ENCODE measurements at places on chromosomes 6 and 20. TPM values are rescaled to one million over a fixed set of nuclear protein-coding genes. Genes with fewer than 3 reads are reported as not detected.

The HLA-DQA2 gene
- total RNA-seq, result not detected

The PTCHD4 gene
- not detected for total RNA-seq

The LCA5 gene
- 5.0 TPM for total RNA-seq

The KCNK16 gene
- total RNA-seq, result not detected

The OPRM1 gene
- total RNA-seq, result not detected

The NKX2-4 gene
- not detected for total RNA-seq

The HACE1 gene
- 19.8 TPM for total RNA-seq

GRCh38 chr6:154341336-154341735 is 15.3 kb downstream of the IPCEF1 start:
- no peak for DNase-seq
- no peak overlapping the region for H3K4me3 ChIP-seq
- no peaks in the 10 kb centered on the region for H3K27me3 ChIP-seq
- no peak overlapping the region for H3K27ac ChIP-seq
- no peaks in the 10 kb centered on the region for H3K36me3 ChIP-seq
- H3K4me1 ChIP-seq, result no peaks in the 10 kb centered on the region

DNA sequence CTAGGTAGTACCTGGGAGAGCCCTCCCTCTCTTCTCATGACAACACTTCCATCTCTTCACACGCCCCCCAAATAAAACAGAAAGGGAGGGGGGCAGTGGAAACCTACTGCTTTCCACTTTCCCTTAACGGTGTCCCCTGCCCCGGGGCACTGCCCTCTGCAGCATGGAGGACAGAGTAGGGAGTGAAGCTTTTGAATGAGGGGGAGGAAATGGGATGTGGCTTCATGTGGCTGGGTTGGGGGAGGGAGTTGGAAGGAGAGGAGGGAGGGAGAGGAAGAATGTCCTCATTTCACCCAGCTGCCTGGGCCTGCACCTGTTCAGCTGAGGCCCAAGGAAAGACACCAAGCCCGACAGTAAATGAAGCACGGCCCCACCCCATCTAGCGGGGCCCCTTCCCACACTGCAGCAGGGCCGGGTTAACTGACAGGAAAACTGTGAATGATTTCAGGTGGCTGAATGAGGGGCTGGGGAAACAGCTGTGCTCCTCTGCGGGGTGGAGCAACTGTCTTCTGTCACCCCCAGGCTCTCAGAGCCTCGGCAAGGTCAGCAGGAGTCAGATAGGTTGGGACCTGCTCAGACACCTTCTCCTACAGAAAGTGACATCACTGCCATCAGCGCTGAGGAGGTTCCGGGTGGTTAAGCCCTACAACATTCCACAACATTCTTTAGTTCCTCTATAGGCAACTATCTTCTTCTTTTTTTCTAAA is 40.0 kb upstream of the TAF8 start:
- H3K27ac ChIP-seq, result no peak overlapping the region
- no peak overlapping the region for H3K4me3 ChIP-seq
- no peaks in the 10 kb centered on the region for H3K4me1 ChIP-seq
- no peaks in the 10 kb centered on the region for H3K36me3 ChIP-seq
- no peaks in the 10 kb centered on the region for H3K27me3 ChIP-seq

- DNase-seq, result no peak
- no peak overlapping the region for H3K27ac ChIP-seq
- no peaks in the 10 kb centered on the region for H3K27me3 ChIP-seq
- no peaks in the 10 kb centered on the region for H3K36me3 ChIP-seq
Measured at GRCh38 chr6:169168302-169168630, 85.4 kb downstream of the THBS2 start.

DNA sequence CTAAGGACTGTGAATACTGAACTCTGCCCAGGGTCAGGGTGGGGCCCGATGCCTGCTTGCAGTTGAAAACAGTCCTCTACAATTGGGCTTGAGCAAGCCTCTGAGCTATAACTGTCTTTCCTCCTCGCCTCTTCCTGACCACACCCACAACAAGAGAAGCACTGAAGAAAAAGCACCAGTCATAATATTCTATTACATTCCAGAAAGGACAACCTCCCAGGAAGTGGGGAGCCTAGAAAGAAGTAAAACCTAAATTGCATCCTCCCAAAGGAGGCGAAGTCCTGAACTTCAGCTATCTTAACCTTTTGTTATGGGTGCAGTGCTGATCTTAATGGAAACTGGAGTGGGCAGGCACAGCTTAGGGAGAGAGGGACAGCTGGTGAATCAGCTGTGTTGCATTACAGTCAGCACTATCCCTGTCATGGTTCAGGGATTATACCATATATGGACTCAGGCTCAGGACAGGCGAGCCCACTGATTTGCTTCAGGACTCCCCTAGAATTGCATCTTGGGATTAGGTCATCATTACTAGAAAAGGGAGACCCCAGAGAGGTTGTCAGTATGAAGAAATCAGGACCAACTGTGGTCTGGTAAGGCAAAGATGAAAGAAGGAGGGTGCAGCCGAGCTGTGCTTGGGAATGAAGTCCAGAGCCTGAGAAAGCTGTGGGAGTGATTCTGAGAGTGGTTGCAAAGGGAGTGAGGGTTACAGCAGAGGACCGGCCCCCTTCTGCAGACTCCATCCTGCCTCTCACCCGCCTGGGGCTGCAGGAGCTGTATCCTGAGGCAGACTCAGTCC is 18.3 kb upstream of the TRAM2 start:
- H3K27ac ChIP-seq, result peak overlapping the region; percentile 47
- no peaks in the 10 kb centered on the region for H3K36me3 ChIP-seq
- H3K4me1 ChIP-seq, result peaks cover 3% of the 10 kb centered on the region
- peak; percentile 61 for DNase-seq

DNA sequence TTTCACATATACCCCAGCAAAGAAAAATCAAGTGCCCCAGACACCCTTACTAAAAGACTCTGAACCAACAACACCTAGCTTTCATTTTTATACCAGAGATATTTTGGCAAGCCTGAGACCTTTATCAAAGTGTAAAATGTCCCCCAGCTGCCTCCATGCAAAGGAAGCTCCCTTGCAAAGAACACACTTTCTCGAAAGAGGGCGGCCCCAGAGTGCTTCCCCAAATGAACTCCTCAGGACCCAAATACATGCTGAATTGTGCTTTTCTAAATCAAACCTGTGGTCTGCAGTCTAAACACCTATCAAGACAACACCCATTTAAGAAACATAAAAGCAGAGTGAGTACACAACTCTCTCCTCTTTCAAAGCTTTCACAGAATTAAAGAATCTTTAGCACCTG is 490 bp downstream of the IPCEF1 start:
- H3K27ac ChIP-seq, result no peak overlapping the region
- H3K4me3 ChIP-seq, result no peak overlapping the region
- H3K36me3 ChIP-seq, result no peaks in the 10 kb centered on the region
- DNase-seq, result no peak
- no peaks in the 10 kb centered on the region for H3K4me1 ChIP-seq
- H3K27me3 ChIP-seq, result no peaks in the 10 kb centered on the region

GRCh38 chr6:79334674-79335073 is 100.2 kb upstream of the HMGN3 start:
- no peaks in the 10 kb centered on the region for H3K36me3 ChIP-seq
- H3K4me1 ChIP-seq, result no peaks in the 10 kb centered on the region
- H3K27me3 ChIP-seq, result no peaks in the 10 kb centered on the region
- no peak overlapping the region for H3K27ac ChIP-seq

DNA sequence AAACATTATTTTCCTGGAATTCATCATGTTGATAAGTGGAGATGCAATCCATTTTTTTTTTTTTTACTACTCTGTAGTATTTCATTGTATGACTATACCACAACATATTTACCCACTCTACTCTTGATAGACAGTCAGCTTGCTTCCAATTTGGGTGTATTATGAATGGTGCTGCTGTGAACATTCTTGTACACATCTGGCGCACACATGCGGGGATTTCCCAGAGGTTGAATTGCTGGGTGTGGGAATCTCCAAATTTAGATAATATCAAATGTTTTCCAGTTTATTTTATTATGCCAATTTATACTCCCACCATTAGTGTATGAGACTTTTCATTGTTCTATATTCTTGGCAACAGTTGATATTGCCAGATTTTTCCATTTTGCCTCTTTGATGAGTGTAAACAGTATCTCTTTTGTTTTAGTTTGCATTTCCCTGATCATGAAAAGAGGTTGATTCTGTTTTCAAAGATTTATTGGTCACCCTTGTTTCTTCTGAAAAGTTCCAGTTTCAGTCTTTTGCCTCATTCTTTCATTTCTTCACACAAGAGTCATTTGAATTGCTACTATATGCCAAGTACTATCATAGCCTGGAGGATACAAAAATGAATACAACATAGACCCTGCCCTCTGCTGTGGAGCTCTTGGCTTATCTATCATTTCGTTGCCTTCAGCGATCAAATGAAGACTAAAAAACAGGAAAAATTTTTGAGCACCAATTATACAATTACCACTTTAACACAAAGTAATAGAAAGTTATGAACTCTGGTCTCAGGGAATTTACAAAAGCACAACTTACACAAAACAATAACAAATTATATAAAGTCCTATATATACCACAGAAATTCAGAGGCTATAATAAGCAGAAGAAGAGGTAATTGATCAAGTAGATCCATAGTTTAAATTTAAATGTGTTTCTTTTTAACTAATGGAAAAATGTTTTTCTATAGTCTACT is 17.1 kb upstream of the NCOA7 start:
- no peaks in the 10 kb centered on the region for H3K4me1 ChIP-seq
- H3K4me3 ChIP-seq, result no peak overlapping the region
- H3K27ac ChIP-seq, result no peak overlapping the region
- H3K27me3 ChIP-seq, result no peaks in the 10 kb centered on the region
- no peak for DNase-seq
- H3K36me3 ChIP-seq, result no peaks in the 10 kb centered on the region

DNA sequence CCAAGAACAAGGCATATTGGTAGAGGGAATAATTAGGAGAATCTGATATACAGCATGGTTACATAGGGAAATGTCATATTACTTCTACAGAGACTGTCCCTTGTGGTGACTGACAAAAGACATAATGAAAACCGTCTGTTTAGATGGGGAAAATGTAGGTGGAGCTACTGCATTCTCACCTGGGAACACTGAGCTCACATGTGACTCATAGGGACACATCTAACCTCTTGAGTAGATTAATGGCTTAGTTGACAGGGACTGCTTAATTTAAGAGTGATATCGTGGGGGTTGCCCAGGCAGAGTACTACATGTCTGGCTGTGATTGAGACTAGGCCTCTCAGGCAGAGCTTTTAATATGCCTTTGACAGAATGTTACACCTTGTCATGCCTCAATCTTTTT is 235.3 kb upstream of the ZFP64 start:
- H3K27ac ChIP-seq, result no peak overlapping the region
- no peak for DNase-seq
- no peaks in the 10 kb centered on the region for H3K27me3 ChIP-seq
- no peaks in the 10 kb centered on the region for H3K36me3 ChIP-seq
- no peaks in the 10 kb centered on the region for H3K4me1 ChIP-seq

GRCh38 chr6:158642097-158642601 is 2.4 kb downstream of the DYNLT1 start:
- H3K36me3 ChIP-seq, result no peaks in the 10 kb centered on the region
- DNase-seq, result peak; percentile 73
- no peak overlapping the region for H3K4me3 ChIP-seq
- H3K27ac ChIP-seq, result peak overlapping the region; percentile 97

- no peak for DNase-seq
- no peaks in the 10 kb centered on the region for H3K4me1 ChIP-seq
- H3K27me3 ChIP-seq, result no peaks in the 10 kb centered on the region
- H3K36me3 ChIP-seq, result no peaks in the 10 kb centered on the region
- H3K4me3 ChIP-seq, result no peak overlapping the region
- no peak overlapping the region for H3K27ac ChIP-seq
Measured at GRCh38 chr6:150245148-150245935, 102.5 kb downstream of the PPP1R14C start.

DNA sequence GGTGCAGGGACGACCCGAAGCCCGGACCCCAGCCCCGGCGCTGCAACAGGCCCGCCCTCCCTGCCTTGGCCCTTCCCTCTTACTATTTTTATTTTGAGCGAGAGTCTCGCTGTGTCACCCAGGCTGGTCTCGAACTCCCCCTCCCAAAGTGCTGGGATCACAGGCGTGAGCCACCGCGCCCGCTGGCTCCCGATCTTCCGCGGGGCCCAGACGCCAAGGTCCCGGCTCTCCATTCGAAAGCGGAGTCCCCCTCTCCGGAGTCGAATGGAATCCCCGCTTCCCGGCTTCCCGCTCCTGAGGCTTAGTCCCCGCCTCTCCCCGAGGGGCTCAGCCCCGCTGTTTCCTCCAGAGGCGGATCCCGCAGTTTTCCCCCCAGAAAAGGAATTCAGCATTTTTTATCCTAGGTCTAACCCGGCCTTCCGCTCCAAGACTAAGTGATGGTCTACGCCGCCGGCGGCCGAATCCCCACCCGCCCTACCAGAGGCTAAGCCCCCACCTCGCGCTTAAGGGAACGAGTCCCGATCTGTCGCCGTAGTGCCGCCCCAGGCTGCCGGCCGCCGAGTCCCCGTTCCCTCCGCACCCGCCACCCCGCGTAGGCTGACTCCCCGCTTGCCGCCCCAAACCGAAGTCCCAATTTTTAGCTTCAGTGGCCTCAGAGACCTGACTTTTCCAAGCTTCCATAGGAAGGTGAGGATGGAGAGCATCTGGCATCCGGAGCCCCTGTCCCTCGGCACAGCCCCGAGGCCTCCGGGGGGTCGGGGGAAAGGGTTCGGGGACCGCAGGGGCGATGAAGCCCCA is 11.5 kb upstream of the TMC2 start:
- peaks cover 5% of the 10 kb centered on the region for H3K4me1 ChIP-seq
- no peaks in the 10 kb centered on the region for H3K27me3 ChIP-seq
- peak overlapping the region; percentile 80 for H3K27ac ChIP-seq
- H3K36me3 ChIP-seq, result no peaks in the 10 kb centered on the region
- H3K4me3 ChIP-seq, result peak overlapping the region; percentile 74

GRCh38 chr6:43243664-43244321 is 512 bp downstream of the TTBK1 start:
- no peaks in the 10 kb centered on the region for H3K36me3 ChIP-seq
- peaks cover 18% of the 10 kb centered on the region for H3K27me3 ChIP-seq
- no peak for DNase-seq
- H3K4me1 ChIP-seq, result no peaks in the 10 kb centered on the region
- H3K27ac ChIP-seq, result no peak overlapping the region

GRCh38 chr6:155521719-155522118 is 66.1 kb upstream of the NOX3 start:
- H3K27ac ChIP-seq, result no peak overlapping the region
- H3K4me3 ChIP-seq, result no peak overlapping the region
- no peaks in the 10 kb centered on the region for H3K4me1 ChIP-seq
- no peaks in the 10 kb centered on the region for H3K36me3 ChIP-seq
- no peak for DNase-seq

Measured in Peyer's patch (tissue), 4 donors.